Type B pancreatic cell (in vitro differentiated cells): ENCODE measurements at places on chromosomes 12 and 14. TPM values are rescaled to one million over a fixed set of nuclear protein-coding genes. Genes with fewer than 3 reads are reported as not detected.

Gene KRT3
- total RNA-seq = 0.68 and 2.3 TPM in 2 replicates

Gene DPF3
- 4.5 and 5.8 TPM in 2 replicates for total RNA-seq

Gene VDR
- total RNA-seq = 0.77 and 1.5 TPM in 2 replicates

Gene TSPAN19
- 0.56 TPM in 1 of 2 replicates, not detected in the other for total RNA-seq

Gene TIMELESS
- 23.0 and 57.4 TPM in 2 replicates for total RNA-seq

Gene VPS33A
- 33.0 and 34.7 TPM in 2 replicates for total RNA-seq

Gene ZNF705A
- total RNA-seq = 0.10 TPM in 1 of 2 replicates, not detected in the other

Gene PLEKHD1
- total RNA-seq = 0.12 and 0.48 TPM in 2 replicates

Gene DENR
- 63.2 and 75.2 TPM in 2 replicates for total RNA-seq

Gene BMAL2
- total RNA-seq = 10.7 and 34.3 TPM in 2 replicates

Gene FAM186B
- total RNA-seq = 0.14 and 0.21 TPM in 2 replicates

Gene KRT1
- total RNA-seq = 269 and 837 TPM in 2 replicates

Gene INSM2
- total RNA-seq = 0.12 and 0.26 TPM in 2 replicates

Gene AQP6
- 0.22 TPM in 1 of 2 replicates, not detected in the other for total RNA-seq

Gene NELL2
- total RNA-seq = 10.4 and 27.1 TPM in 2 replicates

Gene FAM222A
- total RNA-seq = 7.9 and 11.5 TPM in 2 replicates

Gene MIPOL1
- 6.0 and 14.5 TPM in 2 replicates for total RNA-seq

Gene BDKRB2
- 2.1 and 3.6 TPM in 2 replicates for total RNA-seq

Gene ATP5F1B
- 692 and 828 TPM in 2 replicates for total RNA-seq

Gene FAR2
- 15.9 and 34.3 TPM in 2 replicates for total RNA-seq

Gene ENO2
- 32.2 and 33.1 TPM in 2 replicates for total RNA-seq

Gene SIX6
- not detected in 2 replicates for total RNA-seq

Gene OTX2
- total RNA-seq = 0.22 TPM in 1 of 2 replicates, not detected in the other

Gene SRRM4
- 1.1 and 1.4 TPM in 2 replicates for total RNA-seq

Gene EGLN3
- 13.2 and 13.6 TPM in 2 replicates for total RNA-seq

Gene SYNDIG1L
- total RNA-seq = 0.36 and 0.71 TPM in 2 replicates
